ENCODE measurements at places on chromosomes 3 and 15.
A peak's percentile ranks its signal among the peaks of the same experiment; 100 is the strongest.

GRCh38 chr15:58260205-58260724 is 122.1 kb downstream of the AQP9 start:
- DNase-seq, result no peak

DNA sequence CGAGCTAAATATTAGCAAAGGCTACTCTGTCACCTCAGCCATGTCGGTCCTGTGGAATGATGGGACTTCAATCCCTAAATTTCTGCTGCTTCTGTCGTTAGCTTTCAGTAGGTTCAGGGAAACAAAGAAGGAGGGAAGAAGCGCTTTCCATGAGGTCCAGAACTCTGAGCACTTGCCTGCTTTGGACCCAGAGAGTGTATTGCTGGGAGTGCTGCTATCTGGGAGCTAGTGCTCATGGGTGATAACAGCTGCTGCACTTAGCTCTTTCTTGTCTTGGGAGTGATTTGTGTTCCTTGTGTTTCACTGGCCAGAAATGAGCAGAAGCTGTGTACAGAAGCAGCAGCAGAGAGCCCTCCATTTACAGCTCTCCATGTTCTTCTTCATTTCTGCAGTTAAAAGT is 369.8 kb downstream of the DIPK2A start:
- DNase-seq, result peak; percentile 79

DNA sequence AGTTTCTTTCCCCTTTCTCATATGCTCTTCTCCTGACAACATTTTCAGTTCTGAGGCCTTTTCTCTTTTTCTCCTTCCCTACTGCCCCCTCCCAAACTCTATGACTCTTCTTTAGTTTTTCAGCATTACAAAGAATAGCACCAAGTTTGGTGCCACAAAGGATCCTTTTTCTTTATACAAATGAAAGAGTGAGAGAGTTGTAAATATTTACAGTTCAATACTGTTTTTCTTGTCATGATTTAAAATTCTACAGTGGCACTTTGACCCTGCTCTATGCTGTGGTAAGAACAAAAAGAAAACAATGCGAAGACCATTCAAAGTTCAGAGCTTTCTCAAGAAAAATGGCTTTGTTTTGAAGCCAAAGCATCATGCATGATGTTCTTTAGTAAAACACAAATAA is 667.9 kb upstream of the SGO1 start:
- no peak for DNase-seq

GRCh38 chr15:40449275-40449674 is 8.5 kb downstream of the BAHD1 start:
- DNase-seq, result no peak

DNA sequence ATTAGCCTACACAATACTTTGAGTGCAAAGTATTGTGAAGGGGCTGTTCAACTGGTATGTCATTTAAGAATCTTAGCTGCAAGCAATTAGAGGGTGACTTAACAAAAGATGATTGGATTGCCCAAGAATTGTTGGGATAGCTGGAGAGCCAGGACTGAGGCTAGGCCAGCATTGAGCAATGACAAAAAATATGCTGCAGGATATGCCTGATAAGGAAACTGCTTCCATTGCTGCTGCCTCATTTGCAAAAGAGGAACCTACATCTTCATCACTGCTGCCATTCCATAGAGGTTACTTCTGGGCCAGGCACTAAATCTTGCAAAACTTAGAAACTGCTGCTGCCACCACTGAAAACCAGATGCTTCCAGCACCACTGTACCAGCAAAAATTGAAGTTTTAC is 108.0 kb upstream of the TBC1D5 start:
- no peak for DNase-seq

- peak; percentile 79 for DNase-seq
Measured at GRCh38 chr3:44913868-44914468, 39.6 kb downstream of the TGM4 start.

DNA sequence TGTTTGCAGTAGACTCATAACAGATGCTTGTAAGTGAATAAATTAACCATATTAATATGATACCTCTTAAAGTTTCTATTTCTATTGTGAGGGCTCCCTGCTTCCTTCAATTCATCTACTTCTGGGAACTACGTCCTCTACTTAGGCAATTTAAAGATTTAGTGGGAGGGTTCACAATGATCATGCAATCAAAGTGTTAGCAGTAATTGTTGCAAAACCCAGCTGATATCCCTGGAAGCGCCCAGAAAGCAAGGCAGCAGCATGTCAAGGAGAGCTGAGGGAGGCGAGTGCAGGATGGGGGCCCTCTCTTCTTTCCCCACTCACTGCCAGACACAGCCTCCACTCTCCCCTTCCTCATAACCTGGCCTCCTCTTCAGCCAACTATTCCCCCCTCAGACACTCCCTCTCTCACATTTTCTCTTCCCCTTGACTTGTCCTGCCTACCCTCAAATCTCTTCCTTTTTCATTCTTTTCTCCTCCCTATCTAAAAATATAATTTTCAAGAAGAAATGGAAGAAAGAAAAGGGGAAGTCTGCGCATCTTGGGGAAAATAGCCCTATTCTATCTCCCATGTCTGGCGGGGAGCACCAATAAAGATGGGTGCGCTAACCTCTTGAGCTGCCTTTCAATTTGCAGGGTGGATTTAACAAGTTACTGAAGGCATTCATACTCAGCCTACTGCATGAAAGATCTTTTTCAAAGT is 6.6 kb downstream of the TMEM212 start:
- no peak for DNase-seq

DNA sequence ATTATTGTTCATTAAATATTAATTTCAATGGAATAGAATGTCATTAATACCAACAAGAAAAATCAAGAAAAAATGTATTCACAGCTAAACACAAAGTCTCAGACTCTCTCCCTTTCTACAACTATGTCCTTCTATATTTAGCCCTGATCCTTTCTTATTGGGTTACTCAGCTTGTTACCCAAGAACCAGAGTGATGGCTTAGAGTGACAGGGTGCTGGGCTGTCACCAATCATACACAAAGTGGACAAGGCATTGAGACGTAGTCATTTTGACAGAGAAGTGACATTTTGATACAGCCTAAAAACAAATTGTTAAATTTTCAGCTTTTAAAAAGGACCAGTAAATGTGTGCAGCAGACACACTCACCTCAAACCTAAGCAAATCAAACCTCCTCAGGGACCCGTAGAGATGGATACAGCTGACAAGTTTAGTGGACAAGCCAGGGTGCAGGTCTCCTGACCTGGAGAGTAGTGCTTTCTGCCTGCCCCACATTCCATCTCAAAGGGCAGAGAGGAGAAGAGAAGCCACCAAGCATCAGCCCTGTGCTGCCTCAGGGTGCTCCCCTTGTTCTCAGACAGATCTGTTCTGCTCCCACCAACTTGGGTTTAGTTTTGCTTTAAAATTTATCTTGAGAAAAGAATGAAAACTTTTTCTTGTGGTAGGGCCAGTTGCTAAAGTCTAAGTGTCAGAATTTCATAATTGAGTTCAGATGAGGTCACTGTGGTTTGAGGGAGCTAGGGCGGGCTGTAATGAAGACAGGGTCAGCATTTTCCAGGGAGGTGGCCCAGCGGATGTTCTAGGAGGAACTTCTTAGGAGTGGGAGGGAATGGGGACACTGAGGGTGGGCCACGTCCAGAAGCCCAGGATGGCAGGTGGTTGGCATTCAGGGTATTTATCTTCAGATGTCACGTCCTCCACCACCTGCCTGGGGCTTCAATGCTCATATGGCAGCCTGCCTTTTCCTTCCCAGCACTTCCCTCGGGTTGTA is 136.5 kb upstream of the TBL1XR1 start:
- no peak for DNase-seq

DNA sequence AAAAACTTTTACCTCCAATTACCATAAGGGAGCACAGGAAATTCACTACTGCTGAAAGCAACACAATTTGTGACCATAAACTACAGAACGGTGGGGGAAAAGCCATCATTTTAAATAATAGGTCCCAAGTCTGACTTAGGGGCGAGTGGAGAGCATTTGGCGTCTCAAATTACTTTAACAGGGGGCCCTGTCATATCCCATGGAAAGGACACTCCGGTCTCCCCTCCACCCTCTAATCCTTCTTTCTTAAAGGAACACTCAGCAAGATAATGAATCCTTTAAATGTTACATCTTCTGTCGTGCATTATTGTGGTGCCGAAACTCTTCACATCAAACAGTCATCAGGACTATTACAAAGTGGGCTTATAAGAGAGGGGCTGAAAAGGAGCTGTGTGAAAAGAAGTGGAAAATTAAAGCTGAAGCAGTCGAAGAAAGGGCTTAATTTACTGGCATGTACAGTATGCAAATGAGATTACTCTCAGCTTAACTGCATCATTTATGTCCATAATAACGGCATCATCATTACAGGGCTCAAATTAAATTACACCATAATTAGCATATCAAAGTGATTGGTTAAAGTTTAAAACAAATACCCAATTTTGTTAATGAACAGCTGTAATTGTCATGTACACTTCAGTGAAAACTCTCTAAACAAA is 342.2 kb downstream of the FOXP1 start:
- DNase-seq, result no peak

DNA sequence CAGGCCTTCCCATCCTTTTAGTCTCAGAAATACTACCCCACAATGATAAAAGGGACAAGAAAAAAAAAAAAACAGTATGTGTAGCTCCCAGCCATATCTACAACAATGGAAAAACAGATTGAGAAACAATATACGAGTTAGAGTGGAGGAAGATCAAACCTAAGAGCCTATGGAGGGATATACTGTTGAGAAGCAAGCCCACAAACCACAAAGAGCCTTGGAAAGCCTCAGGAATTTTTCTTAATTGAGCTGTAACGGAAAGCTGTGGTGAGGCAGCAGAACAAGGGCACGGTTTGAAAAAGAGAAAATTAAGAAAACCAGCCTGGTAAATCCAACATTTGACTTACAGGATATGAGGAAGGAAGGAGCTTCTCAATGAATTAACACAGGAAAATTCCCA is 21.4 kb downstream of the KPNA1 start:
- DNase-seq, result no peak

GRCh38 chr3:172040078-172040980 is 951 bp downstream of the FNDC3B start:
- peak; percentile 81 for DNase-seq

DNA sequence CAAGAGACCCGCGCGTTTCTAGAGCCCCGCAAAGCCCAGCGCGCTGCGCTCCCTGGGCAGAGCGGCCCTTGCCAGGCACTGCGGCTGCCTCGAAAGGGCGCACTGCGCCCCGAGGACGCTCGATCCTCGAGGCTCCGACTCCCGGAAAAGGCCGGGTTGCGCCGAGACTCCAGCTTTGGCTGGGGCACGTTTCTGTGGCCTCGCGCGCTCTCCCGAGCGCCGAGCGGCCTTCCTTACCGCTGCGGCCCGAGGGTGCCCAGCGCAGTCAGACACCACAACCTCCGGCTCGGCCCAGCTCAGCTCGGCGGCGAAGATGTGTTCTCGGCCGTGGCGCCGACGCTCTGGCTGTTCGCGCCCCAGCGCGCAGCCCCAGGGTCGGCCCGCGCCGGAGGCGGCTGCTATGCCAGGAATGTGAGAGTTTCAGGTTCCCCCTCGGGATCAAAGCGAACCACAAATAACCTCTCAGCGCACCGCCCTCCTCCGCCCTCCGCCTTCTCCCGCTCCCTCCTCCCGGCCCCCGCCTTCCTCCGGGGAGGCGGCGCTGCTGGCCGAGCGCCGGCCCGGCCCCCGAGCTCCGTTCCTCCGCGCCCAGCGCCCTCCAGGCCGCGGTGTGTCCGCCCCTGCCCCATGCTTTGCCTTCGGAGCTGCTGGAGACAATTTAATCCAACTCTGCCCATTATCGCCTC is at the start of gene AMOTL2:
Gene AMOTL2, minus strand, starts transcription at position 343 of the 686 bp plus-strand sequence. CDS start 3,014 bp downstream, outside the sequence.
- peak; percentile 86 for DNase-seq

DNA sequence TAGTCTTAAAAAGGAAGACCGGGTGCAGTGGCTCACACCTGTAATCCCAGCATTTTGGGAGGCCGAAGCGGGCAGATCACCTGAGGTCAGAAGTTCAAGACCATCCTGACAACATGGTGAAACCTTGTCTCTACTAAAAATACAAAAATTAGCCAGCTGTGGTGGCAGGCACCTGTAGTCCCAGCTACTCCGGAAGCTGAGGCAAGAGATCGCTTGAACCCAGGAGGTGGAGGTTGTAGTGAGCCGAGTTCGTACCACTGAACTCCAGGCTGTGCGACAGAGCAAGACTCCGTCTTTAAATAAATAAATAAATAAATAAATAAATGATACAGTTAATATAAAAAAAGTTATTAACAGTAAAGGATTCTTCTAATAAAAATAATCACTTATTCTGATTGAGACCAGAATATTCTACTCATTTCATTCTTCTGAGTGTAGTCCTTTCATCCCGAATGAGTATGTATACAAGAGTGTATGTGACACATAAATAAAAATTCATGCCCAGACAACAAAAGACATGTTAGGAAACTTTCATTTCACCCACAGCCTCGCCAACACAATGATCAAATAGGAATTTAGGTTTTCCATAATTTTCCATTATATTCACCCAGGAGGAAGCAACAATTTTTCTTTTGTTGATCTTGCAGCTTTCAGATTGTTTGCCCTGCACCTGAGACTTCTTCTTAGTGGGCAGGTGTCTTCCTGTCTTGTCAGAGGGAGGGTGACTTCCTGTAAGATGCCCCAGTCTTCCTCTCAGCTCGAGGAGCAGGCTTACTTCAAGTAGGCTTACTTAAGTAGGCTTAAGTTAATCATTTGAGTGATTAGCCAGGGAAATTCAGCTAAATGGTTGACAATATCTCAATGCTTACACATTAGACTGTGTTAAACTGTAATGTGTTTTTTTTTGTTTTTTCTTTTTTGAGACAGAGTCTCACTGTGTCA is 7.8 kb upstream of the NUP210 start:
- DNase-seq, result no peak

- DNase-seq, result no peak
Measured at GRCh38 chr3:123791417-123791816, 92.7 kb downstream of the MYLK start.

GRCh38 chr3:96994988-96995387 is 180.6 kb downstream of the EPHA6 start:
- DNase-seq, result no peak

- DNase-seq, result no peak
Measured at GRCh38 chr3:64809086-64809485, 121.3 kb upstream of the ADAMTS9 start.

DNA sequence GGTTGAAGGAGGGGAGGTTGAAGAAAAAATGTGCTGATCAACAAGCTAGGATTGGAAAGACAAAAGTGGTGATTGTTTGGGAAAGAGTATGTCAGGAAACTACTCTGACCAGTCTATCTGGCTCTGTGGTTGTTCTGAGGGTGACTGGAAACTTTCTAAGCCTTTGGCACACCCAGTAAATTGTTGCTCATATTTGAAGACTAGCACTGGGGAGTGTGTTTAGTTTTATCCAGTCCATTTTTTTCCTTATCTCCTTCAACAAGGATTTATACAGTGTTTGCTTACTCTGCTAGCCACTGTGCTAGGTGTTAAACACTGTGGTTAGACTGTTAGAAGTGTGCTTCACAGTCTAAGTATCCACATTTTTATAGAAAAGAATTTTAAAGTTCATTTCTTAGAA is 28.8 kb downstream of the PPM1L start:
- no peak for DNase-seq
